Natural killer cell (primary cell): ENCODE measurements at places on chromosomes 7 and 10. TPM values are rescaled to one million over a fixed set of nuclear protein-coding genes. Genes with fewer than 3 reads are reported as not detected.

The ZCWPW1 gene
- total RNA-seq, result 7.8 TPM

The GNAT3 gene
- not detected for total RNA-seq

The CLDN3 gene
- total RNA-seq, result not detected

The PPP1R9A gene
- total RNA-seq, result 1.6 TPM

- DNase-seq, result no peak
- H3K27me3 ChIP-seq, result peaks cover 2% of the 10 kb centered on the region
- H3K4me1 ChIP-seq, result no peaks in the 10 kb centered on the region
- no peak overlapping the region for H3K4me3 ChIP-seq
- no peaks in the 10 kb centered on the region for H3K36me3 ChIP-seq
Measured at GRCh38 chr10:126910798-126911197, 5.6 kb downstream of the DOCK1 start.

GRCh38 chr7:74307738-74308505 lies 18.7 kb downstream of the CLIP2 start:
- no peaks in the 10 kb centered on the region for H3K36me3 ChIP-seq
- no peak overlapping the region for H3K4me3 ChIP-seq
- H3K27me3 ChIP-seq, result no peaks in the 10 kb centered on the region

DNA sequence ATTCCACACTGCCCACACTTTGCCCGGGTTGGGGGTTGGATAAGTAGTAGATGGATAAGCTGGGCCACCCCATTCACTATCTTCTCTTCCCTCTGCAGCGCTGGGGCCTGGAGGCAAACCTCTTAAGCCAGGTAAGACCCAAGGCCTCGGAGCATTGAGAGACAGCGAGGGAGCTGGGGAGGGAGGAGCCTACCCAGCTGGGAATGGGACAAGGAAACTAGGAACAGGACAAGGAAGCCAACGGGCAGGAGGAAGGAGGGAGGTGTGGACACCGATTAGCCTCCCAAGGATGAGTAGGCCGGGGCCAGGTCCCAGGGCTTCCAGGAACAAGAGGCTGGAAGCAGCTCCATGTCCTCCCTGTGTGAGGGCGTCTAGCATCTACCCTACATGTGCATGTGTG lies 9.6 kb downstream of the ELN start:
- H3K4me3 ChIP-seq, result no peak overlapping the region
- H3K27me3 ChIP-seq, result no peaks in the 10 kb centered on the region
- no peaks in the 10 kb centered on the region for H3K36me3 ChIP-seq
- no peak for DNase-seq

DNA sequence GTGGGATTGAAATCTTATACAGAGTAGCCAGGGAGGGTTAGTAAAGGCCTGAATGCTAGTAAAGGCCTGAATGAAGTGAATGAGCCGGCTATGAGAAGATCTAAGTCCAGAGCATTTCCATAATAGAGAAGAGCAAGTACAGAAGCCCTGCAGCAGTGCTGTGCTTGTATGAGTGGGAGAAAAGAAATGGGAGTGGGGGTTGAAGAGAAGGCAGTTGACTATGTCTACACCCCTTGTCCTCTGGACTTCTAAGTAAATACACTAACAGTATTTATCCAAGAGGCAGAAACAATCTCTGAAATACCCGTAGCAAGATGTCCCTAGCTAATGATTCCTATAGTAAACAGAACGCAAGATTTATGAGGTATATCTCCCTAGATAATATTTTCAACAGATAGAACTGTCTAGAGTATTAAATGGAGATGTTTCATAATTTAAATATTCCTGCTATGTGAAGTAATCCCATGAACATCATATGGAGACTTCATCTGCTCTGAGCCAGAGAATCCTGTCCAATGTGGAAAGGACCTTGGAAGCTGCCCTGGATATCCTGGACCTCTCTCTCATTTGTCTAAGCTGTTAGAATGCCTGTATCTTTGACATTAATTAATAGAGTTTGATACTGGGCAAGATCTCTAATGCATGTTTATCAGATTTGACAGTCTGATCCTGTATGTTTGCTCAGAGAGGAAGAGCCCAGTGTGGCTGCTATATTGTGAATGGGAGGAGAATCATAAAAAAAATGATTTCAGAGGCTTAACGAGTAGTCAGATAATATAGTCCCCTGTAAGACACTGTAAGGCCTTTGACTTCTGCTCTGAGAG lies 171.6 kb downstream of the LRRN3 start:
- no peaks in the 10 kb centered on the region for H3K36me3 ChIP-seq
- H3K4me3 ChIP-seq, result no peak overlapping the region
- H3K27ac ChIP-seq, result no peak overlapping the region
- DNase-seq, result no peak
- no peaks in the 10 kb centered on the region for H3K4me1 ChIP-seq
